ENCODE measurements at places on chromosomes 11 and 22. TPM values are rescaled to one million over a fixed set of nuclear protein-coding genes. Genes with fewer than 3 reads are reported as not detected.

Gene KRTAP5-8
- not detected for polyA plus RNA-seq

GRCh38 chr11:102559839-102560238 lies 29.3 kb upstream of the MMP7 start:
- peak overlapping the region; percentile 65 for H3K27ac ChIP-seq
- peaks cover 56% of the 10 kb centered on the region for H3K4me1 ChIP-seq
- no peaks in the 10 kb centered on the region for H3K27me3 ChIP-seq
- no peak for DNase-seq
- no peak overlapping the region for H3K4me3 ChIP-seq
- H3K36me3 ChIP-seq: no peaks in the 10 kb centered on the region

Gene PRR33
- 0.62 TPM for polyA plus RNA-seq

- no peak overlapping the region for H3K27ac ChIP-seq
- H3K4me1 ChIP-seq: no peaks in the 10 kb centered on the region
- DNase-seq: no peak
Measured at GRCh38 chr11:64074239-64074638, 38.5 kb downstream of the FLRT1 start.

DNA sequence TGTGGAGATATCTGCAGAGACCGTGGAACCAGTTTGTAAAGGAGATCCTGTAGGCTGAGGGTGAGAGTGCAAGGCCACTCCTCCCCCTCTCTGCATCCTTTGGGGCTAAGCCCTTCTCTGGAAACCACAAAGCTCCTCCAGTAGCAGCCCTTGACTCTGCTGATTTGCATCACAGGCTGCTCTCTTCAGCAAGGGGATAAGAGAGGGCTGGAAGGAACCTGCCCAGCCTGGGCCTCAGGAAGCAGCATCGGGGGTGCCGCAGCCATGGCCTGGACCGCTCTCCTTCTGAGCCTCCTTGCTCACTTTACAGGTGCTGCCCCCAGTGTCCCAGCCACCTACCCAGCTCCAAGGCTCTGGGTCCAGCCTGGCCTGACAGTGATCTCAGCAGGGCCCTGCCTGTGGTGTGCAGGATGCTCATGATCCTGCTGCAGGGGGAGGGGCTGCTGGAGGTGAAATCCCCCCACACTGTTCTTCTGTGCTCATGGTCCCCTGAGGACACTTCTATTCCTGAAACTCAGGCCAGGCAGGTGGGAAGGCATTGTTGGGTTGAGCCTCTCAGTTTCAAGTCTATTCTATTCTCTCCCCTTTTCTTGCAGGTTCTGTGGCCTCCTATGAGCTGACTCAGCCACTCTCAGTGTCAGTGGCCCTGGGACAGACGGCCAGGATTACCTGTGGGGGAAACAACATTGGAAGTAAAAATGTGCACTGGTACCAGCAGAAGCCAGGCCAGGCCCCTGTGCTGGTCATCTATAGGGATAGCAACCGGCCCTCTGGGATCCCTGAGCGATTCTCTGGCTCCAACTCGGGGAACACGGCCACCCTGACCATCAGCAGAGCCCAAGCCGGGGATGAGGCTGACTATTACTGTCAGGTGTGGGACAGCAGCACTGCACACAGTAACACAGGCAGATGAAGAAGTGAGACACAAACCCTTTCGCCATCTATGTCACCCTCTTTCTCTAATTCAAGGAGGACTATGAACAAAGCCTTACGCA lies 68.5 kb upstream of the IGLL5 start:
- H3K4me3 ChIP-seq: no peak overlapping the region
- no peaks in the 10 kb centered on the region for H3K27me3 ChIP-seq
- peaks cover 28% of the 10 kb centered on the region for H3K4me1 ChIP-seq
- peak overlapping the region; percentile 55 for H3K27ac ChIP-seq

- no peak overlapping the region for H3K27ac ChIP-seq
- no peak for DNase-seq
- no peaks in the 10 kb centered on the region for H3K27me3 ChIP-seq
- H3K4me3 ChIP-seq: no peak overlapping the region
- peaks cover 3% of the 10 kb centered on the region for H3K36me3 ChIP-seq
Measured at GRCh38 chr22:33302549-33302948, 244.4 kb upstream of the SYN3 start.

Gene KDM4E
- polyA plus RNA-seq: not detected

DNA sequence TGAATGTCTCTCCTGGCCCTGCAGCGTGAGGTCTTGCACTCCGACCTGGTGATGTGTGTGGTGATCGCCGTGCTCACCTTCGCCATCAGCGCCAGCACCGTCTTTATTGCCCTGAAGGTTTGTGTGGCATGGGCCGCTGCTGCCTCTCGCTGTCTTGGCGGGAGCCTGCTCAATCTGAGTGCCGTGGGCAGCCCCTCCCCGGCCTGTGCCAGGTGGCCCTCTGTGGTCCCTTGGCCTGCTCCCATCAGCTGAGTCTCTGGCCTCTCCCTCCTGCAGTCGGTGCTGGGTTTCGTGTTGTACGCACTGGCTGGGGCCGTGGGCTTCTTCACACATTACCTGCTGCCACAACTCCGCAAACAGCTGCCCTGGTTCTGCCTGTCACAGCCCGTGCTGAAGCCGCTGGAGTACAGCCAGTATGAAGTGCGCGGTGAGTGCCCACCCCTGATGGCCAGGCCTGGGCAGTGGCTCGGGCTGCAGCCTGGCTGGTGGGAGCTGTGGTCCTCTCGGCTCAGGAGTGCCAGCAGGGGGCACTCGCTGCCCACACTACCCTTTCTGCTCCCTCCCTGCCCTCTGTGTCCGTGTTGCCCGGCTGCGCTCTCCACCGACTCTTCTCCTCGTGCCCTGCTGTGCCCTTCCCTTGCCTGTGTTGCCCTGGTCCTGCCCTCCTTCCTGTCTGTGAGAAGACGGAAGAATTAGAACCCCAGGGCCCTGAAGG lies 10.2 kb downstream of the PCNX3 start:
- no peak overlapping the region for H3K4me3 ChIP-seq
- no peak overlapping the region for H3K27ac ChIP-seq
- peaks cover 39% of the 10 kb centered on the region for H3K36me3 ChIP-seq
- DNase-seq: no peak

GRCh38 chr11:117851106-117851505 lies 25.4 kb downstream of the FXYD6 start:
- no peak overlapping the region for H3K4me3 ChIP-seq
- H3K27ac ChIP-seq: no peak overlapping the region
- H3K4me1 ChIP-seq: no peaks in the 10 kb centered on the region
- no peak for DNase-seq
- no peaks in the 10 kb centered on the region for H3K36me3 ChIP-seq
- no peaks in the 10 kb centered on the region for H3K27me3 ChIP-seq

DNA sequence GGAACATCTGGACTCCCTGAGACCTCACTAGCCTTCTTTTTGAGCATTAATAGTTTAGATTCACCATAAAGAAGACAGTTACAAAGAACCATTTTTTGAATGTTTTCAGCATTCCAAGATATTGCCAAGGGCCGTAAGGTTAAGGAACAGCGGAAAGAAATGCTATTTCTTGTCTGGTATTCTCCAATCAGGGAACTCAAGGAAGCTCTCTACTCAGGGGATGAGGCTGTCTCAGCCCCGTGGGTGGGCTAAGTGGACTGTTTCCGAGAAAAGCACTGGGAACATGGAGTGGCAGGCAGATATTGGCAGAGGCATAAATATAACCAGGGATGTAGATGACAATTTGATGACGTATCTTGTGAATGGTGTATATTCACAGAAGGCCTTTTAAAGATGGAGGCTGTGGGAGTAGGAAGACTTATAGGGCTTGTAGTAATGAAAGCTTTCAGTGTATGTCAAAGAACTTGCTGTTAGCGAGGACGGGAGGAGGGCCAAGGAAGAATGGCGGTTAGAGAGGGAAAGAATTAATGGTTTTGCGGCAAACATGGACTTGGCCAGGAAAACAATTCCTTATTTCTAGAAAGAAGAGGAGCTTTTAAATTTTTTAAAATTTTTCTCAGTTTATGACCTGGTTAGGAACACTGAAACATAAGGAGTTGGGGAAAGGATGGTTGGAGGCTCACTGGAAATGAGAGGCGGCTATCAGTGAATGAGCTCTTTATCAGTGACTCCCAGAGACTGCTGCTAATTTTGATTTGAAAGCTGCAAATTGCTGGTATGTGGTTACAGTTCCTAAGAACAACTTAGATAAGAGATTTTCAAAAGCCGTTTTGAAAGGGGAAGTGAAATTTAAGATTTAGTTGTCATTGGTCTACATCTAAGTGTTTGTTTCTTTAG lies 64.6 kb downstream of the ST3GAL4 start:
- peaks cover 13% of the 10 kb centered on the region for H3K4me1 ChIP-seq
- H3K27me3 ChIP-seq: no peaks in the 10 kb centered on the region
- no peaks in the 10 kb centered on the region for H3K36me3 ChIP-seq

Gene TKFC
- polyA plus RNA-seq: 104 TPM

Gene MPEG1
- polyA plus RNA-seq: 2.5 TPM

- peaks cover 26% of the 10 kb centered on the region for H3K36me3 ChIP-seq
- H3K27me3 ChIP-seq: no peaks in the 10 kb centered on the region
- peaks cover 73% of the 10 kb centered on the region for H3K4me1 ChIP-seq
Measured at GRCh38 chr11:128470081-128470480, 117.3 kb downstream of the ETS1 start.

Gene PAMR1
- polyA plus RNA-seq: not detected

Gene RIMBP3C
- polyA plus RNA-seq: 0.17 TPM

- no peak overlapping the region for H3K4me3 ChIP-seq
- no peak for DNase-seq
- no peak overlapping the region for H3K27ac ChIP-seq
- H3K4me1 ChIP-seq: no peaks in the 10 kb centered on the region
- H3K36me3 ChIP-seq: no peaks in the 10 kb centered on the region
Measured at GRCh38 chr11:35246745-35247144, 107.8 kb downstream of the CD44 start.

- H3K27me3 ChIP-seq: no peaks in the 10 kb centered on the region
- H3K4me1 ChIP-seq: no peaks in the 10 kb centered on the region
- DNase-seq: no peak
- H3K4me3 ChIP-seq: no peak overlapping the region
- no peaks in the 10 kb centered on the region for H3K36me3 ChIP-seq
Measured at GRCh38 chr22:45925811-45926351, 51.1 kb downstream of the WNT7B start.

DNA sequence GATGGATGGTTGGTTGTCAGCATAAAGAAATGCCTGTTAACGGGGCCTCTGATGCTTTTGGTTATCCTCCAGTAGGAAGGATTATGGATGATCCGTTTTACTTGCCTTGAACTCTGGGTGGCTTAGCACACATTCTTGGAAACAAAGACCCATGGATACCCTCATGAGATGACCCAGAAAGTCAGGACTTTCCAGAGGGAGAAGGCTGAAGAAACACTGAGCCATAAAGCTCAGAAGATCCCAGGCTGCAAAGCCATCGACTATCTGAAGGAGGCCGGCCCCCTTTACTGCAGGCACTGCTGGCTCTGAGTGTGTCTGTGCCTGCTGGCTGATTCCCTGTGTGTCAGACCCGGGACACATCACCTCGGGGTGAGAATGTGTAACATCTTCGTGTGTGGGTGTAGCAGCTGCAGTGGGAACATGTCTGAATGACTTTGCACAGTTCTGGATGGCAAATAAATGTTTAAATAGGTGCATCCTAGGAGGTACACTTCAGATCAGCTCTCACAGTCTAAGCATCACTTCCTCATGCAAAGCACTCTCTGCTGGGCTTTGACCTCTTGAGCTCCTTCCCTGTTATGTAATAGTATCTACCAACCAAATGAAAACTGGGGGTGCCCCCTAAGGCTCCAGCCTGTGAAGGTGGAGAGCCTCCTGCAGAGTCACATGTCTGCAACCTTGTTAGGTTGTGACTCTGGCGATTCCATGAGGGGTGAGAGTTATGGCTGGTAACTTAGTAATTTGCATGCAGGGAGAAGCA lies 1084.9 kb downstream of the TBC1D22A start:
- H3K4me3 ChIP-seq: no peak overlapping the region
- H3K27me3 ChIP-seq: no peaks in the 10 kb centered on the region
- H3K4me1 ChIP-seq: no peaks in the 10 kb centered on the region
- no peaks in the 10 kb centered on the region for H3K36me3 ChIP-seq
- DNase-seq: no peak

GRCh38 chr11:96272529-96273222 lies 70.3 kb downstream of the MAML2 start:
- no peak for DNase-seq
- H3K27ac ChIP-seq: peak overlapping the region; percentile 18
- no peak overlapping the region for H3K4me3 ChIP-seq
- H3K27me3 ChIP-seq: no peaks in the 10 kb centered on the region
- peaks cover 18% of the 10 kb centered on the region for H3K4me1 ChIP-seq

DNA sequence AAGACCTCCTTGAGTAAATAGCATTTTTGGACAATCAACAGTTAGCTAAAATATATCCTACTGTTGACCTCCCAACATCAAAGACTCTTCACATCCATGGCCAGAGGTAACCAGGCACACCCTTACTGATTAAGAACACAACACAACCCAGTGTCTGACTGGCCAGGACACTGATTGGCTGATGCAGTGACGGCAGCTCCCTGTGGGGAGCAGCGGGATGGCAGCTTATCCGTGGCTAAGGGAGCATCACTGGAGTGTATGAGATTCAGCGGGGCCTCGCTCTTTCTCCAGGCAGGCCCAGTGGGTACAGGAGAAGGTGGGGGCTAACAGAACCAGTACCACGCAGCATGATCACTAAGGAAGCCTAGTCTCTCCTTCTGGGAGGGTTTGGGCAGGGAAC lies 10.3 kb upstream of the IL2RB start:
- no peaks in the 10 kb centered on the region for H3K36me3 ChIP-seq
- H3K4me1 ChIP-seq: peaks cover 60% of the 10 kb centered on the region
- no peaks in the 10 kb centered on the region for H3K27me3 ChIP-seq

DNA sequence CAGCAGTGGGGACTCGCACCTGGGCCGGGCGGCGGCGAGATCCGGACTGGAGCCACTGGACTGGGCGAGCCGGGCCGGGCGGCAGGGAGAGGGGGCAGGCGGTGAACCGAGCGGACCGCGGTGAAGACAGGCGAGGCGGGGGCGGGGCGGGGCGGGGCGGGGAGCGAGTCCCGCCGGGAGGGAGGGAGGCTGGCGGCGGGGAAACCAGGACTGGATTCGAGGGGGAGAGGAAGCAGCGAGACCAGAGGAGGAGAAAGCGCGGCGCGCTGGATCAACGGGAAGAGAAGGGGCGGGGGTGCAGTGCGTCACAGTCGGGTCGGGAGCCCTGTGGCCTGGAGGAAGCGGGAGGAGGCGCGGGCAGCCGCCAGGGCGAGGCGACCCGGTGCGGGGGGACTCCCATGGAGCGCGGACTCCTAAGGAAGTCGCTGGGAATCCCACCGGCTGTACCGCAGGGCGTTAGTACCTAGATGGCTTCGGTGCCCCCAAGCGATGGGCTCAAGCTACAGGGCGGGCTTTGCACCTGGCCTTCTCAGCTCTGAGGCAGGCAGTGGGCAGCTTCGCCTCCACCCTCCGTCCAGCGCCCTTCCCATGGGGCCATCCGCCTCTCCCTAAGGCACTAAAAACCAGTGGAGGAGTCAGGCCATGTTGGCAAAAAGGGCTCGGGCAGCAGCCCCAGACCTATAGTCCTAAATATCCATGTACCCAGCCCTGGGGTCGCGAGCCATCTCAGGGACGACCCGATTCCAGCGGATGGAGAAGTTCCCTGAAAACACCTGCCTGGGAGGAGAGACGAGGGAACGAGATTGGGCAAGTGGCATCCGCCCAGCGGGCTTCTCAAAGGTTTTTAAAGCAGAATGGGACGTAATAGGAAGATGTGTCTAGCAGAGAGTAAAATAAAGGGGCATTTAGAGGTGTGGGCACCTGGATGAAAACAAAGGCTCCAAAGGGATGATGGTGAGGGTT lies at the start of gene TMEM121B:
TSS of gene TMEM121B (minus strand) at position 128 of the 963 bp plus-strand sequence. CDS start 233 bp downstream, outside the sequence.
- peaks cover 18% of the 10 kb centered on the region for H3K4me1 ChIP-seq
- H3K27ac ChIP-seq: no peak within 1 kb of the TSS
- no peak for DNase-seq
- peak within 1 kb of the TSS; percentile 27 for H3K4me3 ChIP-seq
- peaks cover 10% of the 10 kb centered on the region for H3K27me3 ChIP-seq
- no peaks in the 10 kb centered on the region for H3K36me3 ChIP-seq
